ENCODE measurements at places on chromosomes 11 and 22.

DNA sequence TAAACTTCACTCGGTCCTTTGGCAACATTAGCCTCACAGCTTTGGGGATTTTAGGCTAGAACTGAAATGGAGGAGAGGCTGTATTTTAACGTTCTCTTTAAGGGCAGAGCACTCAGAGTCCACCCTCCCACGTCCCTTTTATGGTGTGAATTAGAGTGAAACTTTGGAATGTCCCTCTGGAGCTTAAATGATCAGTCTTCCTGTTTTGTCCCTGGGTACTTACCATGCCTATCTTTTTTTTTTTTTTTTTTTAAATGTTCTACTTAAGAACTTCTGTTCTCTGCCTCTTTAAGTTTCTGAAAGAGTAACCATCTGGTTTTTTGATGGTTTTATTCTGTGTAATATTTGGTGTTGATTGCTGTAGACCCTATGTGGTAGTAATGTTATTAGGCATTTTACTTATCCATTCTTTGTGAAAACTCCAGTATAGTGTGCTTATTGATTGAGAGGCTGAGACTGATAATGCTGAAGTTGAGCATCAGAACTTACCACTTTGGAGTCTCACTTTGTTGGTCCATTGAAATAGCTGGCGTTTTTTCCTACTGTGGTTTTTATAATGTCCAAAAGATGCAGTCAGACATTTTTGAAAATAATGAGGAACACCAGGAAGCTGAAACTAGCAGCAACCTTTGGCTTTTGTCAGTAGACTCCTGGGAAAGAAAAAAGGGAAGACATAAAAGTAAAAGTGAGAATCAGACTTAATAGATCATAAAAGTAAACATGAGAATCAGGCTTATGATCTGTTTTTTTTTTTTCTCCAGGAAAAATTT lies 11.6 kb downstream of the UVRAG start:
- DNase-seq = no peak

- DNase-seq = no peak
Measured at GRCh38 chr11:45321031-45321595, 35.0 kb upstream of the SYT13 start.

DNA sequence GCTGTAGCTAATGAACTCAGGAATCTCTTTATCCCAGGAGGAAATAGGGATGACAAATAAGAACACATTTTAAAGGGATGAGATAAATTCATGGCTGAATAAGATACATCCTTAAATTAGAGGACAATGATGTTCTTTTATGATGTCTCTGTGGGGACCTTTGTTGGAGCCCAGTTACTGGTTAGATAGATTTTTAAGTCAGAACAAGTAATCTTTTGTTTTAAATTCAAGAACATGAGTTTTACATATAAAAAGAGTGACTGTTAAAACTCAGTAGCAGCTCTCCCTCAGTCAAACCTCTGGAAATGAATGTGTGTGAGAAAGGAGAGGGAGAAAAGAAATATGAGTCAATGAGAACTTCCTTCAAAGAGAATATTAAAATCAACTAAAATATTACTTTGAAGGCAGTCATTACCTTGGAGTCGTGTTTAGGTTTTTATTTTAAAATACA lies 241.6 kb downstream of the SWAP70 start:
- DNase-seq = no peak

DNA sequence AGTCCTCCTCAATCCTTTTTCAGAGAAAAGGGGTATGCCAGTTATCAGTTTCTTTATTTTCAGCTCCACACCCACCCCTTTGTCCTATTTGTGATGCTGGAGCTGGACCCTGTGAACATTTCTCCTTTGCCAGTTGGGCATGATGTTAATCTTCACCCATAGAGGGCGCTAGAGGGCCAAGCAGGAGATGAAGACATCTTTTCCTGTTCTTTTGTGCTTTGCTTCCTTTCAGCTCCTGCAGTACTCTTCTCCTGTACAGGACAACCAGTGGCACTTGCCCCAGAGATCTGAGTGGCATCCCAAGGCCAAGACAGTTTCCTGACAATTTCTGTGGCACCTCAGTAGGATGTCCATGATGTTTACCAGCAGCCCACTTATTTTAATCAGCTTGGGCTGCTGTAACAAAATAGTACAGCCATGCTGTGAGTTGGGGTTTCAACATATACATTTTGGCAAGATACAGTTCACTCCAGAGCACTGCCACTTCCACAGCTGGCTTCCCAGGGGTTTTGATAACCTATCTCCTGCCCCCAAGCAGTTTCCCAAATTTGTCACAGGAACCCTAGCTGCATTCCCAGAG lies 4.6 kb downstream of the SAA2 start:
- no peak for DNase-seq

- no peak for DNase-seq
Measured at GRCh38 chr11:106937111-106937510, 81.2 kb downstream of the GUCY1A2 start.

GRCh38 chr11:58659910-58660570 lies 37.6 kb downstream of the CNTF start:
- no peak for DNase-seq

DNA sequence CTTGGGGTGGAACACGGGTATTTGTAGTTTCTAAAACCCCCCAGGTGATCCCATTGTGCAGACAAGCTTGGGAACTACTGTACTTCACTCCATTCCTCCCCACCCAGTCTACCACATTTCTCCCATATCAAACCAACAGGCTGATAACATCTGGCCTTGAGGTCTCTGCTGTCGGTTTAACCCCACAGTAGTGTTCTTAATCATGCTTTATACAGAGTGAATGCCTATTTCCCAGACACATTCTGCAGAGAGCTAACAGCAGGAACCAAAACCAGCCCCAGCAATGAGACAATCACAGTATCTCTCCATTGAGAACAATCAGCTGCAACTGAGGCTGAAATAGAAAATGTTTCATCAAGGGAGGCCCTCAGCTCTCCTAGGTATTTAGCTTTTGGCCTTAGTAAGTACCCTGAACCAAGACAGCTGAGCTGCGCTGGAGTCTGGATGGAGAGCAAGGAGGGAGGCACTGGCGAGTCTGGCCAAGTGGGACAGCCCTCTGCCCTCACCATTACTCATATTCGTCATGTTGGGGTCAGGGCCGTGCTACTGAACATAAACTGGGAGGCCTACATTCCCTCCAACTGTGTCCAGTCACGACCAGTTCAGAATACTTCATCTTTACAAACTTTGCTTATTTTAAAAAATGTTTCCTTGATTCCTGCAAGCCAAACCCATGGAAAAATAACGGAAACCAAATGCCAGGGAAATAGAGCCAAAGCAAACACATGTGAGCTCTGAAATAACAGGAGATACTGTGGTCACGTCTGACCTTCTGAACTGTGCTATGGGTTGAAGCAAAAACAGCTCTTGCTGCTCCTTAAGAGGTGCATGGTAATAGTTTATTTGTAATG lies 81.0 kb downstream of the CCDC34 start:
- no peak for DNase-seq

DNA sequence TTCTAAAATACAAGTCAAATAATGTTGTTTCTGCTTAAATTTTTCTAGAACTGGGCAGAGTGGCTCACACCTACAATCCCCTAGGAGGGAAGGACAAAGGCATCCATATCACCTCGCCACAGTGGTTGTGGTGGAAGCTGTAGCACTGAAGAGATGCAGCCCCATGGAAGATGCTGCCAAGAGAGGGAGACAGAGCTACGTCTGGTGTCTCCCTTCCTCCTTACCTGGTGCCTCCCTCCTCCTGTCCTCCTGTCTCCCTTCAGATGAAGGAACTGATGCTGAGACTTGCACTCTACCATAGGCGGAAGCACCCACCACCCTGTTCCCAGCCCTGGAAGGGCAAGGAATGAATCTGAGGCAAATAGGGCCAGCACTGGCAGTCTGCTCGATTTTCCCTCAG lies 22.3 kb downstream of the MMP27 start:
- no peak for DNase-seq

GRCh38 chr22:22974795-22975580 lies 87.4 kb downstream of the IGLL5 start:
- no peak for DNase-seq

- DNase-seq = no peak
Measured at GRCh38 chr11:834371-835316, 1.9 kb downstream of the CD151 start.

DNA sequence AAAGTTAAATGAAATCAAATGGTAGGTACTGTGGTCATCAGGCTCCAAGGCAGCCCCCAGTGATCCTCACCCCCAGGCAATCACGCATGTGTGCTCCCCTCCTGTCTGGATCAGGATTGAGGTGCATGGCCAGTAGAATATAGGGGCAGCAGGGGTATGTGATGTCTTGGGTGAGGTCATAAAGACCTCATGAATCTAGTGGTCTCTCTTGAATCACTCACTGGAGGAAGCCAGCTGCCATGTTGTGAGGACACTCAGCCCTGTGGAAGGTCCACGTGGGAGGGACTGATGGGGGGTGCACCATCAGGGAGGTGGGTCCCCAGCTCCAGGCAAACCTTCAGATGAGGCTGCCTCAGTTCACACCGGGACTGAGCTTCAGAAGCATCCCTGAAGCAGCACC lies 6.8 kb upstream of the IL17REL start:
- DNase-seq = no peak

DNA sequence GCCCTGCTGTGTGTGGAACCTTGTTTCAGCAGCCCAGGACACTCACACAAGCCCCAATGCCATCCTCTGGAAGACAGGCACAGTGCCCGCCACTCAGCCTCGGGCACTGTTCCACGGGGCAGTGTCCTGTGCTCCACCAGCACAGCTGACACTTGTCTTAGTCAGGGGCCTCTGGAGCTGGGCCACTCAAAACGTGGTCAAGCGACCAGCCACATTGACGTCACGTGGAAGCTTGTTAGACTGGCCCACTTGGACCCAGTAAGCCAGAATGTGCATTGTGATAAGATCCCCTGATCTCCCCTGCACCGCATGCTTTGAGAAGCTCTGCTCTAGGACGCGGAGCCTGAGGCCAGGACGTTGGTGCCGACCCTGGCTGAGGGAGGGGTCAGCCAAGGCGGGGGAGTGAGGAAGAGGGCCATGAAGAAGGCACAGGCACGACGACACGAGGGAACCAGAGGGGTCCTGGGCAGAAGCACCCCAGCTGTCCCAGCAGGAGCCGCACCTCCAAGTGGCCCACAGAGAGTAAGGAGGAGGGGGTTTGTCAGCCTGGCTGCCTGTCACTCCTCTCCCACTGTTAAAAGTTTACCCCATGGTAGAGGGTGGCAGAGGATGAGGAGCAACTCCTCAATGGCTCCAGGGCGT lies 64.6 kb downstream of the LINC01488 start:
- no peak for DNase-seq

DNA sequence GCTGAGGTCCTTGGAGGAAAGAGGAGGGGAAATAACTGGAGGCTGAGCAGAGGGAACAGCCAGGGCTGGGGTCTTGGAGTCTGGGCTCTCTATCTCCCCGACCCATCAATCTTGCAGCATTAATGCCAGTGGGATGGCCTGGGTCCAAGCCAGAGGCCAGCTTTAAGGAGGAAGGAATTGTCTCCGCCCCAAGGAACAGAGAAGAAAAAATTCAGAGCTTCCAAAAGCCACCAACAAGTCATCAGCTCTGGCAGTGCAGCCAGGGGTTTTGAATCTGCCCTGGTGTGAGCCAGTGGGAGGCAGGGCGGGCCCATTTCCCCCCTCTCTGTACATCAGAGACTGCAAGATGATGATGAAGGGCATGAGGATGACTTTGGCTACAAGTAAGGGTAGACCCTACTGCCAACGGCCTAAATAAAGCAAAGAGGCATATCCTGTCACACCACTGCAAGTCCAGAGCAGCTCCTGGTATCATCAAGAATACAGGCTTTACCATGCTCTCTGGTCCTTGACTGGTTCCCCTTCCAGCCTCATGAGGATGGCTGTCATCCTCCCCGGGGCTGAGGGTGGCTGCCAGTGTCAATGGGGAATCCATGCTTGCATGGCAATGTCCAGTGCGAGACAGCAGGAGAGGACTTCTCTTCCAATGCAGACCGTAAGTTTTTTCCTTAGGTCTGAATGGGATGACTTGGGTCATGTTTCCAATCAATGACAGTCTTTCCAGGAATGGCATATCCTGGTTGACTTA lies 34.4 kb downstream of the LRRC32 start:
- no peak for DNase-seq

DNA sequence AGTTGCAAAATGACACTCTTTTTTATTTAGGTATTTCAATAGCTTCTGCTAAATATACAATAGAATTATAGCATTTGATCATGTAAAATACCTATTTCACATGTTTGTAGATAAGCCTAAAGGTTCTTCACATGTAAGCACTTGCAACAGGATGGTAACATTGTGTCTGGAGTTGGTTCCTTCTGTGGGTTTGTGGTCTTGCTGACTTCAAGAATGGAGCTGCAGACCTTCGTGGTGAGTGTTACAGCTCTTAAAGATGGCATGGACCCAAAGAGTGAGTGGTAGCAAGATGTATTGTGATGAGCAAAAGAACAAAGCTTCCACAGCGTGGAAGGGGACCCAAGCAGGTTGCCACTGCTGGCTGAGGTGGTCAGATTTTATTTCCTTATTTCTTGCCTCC lies 246.4 kb upstream of the PDGFD start:
- no peak for DNase-seq

DNA sequence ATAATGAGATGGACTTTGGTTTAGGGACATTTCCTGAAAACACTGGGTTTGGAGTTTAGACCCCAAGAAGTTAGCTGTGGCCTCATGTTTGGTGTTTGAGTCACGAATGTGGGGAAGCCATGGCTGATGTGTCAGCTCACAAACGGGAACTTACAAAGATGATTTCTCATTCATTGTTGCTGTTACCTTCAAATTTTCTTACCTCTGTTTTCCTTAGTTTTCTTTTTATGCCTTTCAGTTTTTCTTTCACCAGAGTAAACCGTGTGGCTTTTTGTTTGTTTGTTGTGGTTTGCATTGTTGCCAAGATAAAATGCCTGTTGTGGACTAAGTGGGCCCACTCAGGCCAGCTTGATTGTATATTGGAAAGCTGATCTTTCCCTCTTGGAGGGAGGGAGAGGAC lies 89.1 kb downstream of the SWAP70 start:
- no peak for DNase-seq

DNA sequence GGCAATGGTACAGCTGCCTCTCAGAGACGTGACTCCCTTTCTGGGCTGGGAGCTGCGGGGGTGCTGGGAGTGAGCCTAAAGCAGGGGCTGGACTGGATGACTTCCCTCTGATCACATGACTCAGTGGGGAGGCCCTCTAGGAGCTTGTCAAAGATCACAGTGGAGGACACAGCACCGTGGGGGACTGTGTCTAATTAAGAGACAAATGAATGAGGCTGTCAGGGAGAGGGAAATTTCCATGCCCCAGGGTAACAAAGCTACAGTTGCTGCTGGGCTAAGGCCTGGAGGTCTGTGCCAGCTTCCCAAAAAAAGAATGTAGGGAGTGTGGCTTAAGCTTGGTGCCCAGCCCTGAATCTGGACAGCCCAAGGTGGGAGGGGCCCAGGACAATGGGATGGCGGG lies 262.8 kb upstream of the PLET1 start:
- no peak for DNase-seq

DNA sequence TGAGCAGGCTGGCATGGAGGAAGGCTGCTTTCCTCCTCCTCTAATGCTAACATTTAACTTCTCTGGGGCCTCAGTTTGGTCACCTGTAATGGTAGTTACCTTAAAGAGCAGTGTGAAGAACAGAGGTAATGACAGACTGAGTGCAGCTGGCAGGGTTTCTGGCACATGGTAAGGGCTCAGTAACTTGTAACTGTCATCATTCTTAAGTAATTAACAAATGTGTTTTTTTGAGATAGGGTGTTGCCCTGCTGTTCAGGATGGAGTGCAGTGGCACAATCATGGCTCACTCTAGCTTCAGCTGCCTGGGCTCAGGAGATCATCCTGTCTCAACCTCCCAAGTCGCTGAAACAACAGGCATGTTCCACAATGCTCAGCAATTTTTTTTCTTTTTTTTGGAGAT lies 242.0 kb upstream of the SYN3 start:
- DNase-seq = no peak

- DNase-seq = no peak
Measured at GRCh38 chr11:133749841-133750240, 95.5 kb downstream of the SPATA19 start.

All from omental fat pad (tissue), 4 donors.